Fibroblast of skin of left quadriceps (primary cell): ENCODE measurements at places on chromosomes 12 and 14.

DNA sequence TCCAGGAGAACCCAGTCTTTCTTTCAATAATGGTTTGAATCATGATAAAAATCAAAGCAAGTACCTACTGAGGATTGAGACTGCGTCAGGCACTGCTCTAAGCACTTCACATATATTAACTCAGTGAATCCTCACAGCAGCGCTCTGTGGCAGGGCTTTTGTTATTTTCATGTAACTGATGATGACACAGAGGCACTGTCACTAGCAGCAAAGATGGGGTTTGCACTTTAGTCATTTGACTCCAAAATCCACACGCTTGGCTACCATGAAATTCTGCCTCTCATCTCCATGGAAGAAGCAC lies 98.8 kb upstream of the GSC start:
- no peak for DNase-seq

GRCh38 chr14:75833326-75834020 lies 148.3 kb downstream of the TGFB3 start:
- DNase-seq, result no peak

DNA sequence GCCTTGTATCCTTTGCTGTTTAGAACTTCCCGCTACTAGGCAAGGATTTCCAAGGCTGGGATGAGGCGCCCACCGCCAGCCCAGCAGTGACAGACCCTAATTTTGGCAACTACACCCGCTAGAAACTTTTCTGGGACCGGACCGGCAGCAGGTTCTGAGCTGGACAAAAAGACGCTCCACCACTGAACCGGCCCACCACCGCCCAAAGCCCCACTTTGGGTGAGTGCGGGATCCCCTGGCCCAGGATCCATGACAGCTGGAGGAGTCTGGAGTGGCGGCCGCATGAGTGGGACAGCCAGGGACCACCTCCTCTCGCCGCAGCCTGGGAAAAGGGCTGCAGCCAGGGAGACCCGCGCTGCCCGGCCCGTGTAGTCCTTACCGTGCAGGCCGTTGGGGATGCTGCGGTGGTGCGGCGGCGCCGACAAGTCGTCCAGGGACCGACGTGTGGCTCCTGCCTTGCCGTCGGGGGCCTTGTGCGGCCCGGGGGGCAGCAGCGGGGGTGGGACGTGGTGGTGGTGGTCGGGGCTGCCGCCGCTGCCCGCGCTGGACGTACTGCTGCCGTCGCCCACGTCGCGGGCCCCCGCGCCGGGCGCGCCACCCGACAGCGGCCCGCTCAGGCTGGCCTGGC lies 1.1 kb downstream of the CCDC85C start:
- DNase-seq, result no peak

GRCh38 chr14:85040046-85040685 lies 489.8 kb upstream of the FLRT2 start:
- DNase-seq, result no peak

DNA sequence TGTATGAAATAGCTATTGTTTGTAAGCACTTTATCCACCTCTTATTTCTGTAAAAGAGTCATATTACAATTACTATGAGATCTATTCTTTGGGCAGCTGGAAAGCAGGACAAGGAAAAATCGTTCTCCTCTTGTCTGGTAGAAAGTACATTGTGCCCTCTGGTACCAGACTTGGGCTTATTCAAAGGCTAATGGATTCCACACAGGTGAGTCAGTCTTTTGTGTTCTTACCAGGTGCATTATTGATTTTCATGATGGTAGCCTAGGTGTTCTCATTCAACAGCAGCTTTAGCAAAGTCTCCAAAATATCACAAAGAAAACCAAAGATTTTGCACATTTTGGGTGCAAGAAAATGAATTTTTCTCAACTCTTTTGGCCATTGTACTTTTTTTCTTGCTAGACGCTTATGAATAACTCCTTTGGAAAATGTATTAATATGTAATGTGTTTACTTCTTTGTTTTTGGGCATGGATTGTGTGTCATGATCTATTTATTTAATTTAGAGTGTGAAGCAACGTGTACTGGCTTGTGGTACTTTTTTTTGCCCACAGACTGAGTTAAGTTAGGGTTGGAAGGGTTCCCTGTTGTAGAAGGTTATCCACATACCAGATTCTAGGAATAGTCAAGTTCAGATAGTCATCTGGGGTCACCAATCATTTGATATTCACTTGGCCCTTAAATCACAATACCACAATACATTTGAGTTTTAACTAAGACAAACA lies 26.2 kb downstream of the MNAT1 start:
- DNase-seq, result no peak
